ENCODE measurements at places on chromosomes 16 and 17. TPM values are rescaled to one million over a fixed set of nuclear protein-coding genes. Genes with fewer than 3 reads are reported as not detected.

The CCNF gene
- total RNA-seq, result 24.8 TPM

The ALOX15B gene
- total RNA-seq, result 0.46 TPM

The ELMO3 gene
- 1.7 TPM for total RNA-seq

The KRT36 gene
- not detected for total RNA-seq

The TSR1 gene
- total RNA-seq, result 66.2 TPM

The TCAP gene
- 1.0 TPM for total RNA-seq

The CYGB gene
- 1.4 TPM for total RNA-seq

The CES5A gene
- not detected for total RNA-seq

The MLLT6 gene
- 23.1 TPM for total RNA-seq

The CD300E gene
- total RNA-seq, result not detected

The PLA2G10 gene
- total RNA-seq, result 0.37 TPM

The SCN4A gene
- 0.08 TPM for total RNA-seq

The ITGAX gene
- 0.82 TPM for total RNA-seq

The CA7 gene
- total RNA-seq, result not detected

The PKMYT1 gene
- total RNA-seq, result 57.1 TPM

The CRYBA1 gene
- not detected for total RNA-seq

The VTN gene
- total RNA-seq, result 20.2 TPM

The TNK1 gene
- 1.3 TPM for total RNA-seq

The NME1 gene
- total RNA-seq, result 696 TPM

The ANKS4B gene
- total RNA-seq, result 0.02 TPM

The TPPP3 gene
- 13.1 TPM for total RNA-seq

The GCGR gene
- total RNA-seq, result 0.08 TPM

The SLC16A13 gene
- 11.0 TPM for total RNA-seq

The C16orf74 gene
- total RNA-seq, result 11.6 TPM

The C1QL1 gene
- total RNA-seq, result 15.9 TPM

The IRX5 gene
- 1.9 TPM for total RNA-seq

The ZG16 gene
- not detected for total RNA-seq

The EVPLL gene
- not detected for total RNA-seq

The PSME3 gene
- total RNA-seq, result 252 TPM

The RDM1 gene
- 3.0 TPM for total RNA-seq

The TEKT5 gene
- 0.17 TPM for total RNA-seq

The ERCC4 gene
- total RNA-seq, result 8.5 TPM

The APOH gene
- total RNA-seq, result 6.7 TPM

The KRTAP4-5 gene
- not detected for total RNA-seq

The P2RX5 gene
- 16.9 TPM for total RNA-seq
